Activated CD4-positive, alpha-beta T cell treated with anti-CD3 and anti-CD28 coated beads, Interleukin-2, amount 10 ng/mL, durations not matched to agents 7 days and 5 days (primary cell): ENCODE measurements at places on chromosomes 7 and 10.

GRCh38 chr7:37070031-37070430 is 345.7 kb upstream of the AOAH start:
- DNase-seq = no peak

- DNase-seq = no peak
Measured at GRCh38 chr7:103336761-103337160, 7.8 kb downstream of the DNAJC2 start.

- no peak for DNase-seq
Measured at GRCh38 chr10:43167498-43167889, 29.2 kb downstream of the CSGALNACT2 start.

DNA sequence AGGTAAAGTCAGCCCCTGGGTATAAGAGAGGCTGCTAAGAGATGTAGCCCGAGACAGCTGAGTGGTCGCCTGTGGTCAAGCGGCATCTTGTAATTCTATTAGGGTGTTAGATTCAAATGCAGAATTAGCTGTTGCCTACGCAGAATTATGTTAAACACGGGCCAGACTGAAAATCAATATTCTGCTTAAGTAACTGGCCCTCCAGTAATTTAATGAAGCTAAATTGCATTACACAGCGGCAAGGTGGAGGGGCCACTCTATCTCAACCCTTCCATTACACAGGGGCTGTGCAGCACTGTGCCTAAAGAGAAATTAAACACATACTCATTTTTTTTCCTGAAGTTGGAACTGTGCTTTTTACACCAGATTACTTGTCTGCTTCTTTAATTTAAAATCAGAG is 448.5 kb upstream of the MGMT start:
- no peak for DNase-seq

DNA sequence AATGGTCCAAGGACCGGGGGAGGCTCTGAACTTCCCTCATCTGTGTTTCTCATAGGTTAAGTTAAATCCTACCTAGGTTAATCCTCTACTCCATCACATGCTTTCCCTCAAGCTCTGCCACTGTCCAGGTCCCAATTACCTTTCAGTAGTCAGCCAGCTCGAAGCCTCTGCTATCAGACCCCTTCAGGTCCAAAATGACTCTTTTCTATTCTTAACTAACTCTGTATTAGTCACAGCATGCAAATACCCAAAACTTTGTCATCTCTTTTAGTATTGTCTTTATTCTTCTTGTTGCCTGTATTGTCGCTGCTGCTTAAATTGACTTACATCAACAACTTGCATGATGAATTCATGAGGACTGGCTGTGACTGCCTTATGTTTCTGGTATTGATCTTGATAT is 15.3 kb downstream of the PPP1R17 start:
- DNase-seq = no peak

DNA sequence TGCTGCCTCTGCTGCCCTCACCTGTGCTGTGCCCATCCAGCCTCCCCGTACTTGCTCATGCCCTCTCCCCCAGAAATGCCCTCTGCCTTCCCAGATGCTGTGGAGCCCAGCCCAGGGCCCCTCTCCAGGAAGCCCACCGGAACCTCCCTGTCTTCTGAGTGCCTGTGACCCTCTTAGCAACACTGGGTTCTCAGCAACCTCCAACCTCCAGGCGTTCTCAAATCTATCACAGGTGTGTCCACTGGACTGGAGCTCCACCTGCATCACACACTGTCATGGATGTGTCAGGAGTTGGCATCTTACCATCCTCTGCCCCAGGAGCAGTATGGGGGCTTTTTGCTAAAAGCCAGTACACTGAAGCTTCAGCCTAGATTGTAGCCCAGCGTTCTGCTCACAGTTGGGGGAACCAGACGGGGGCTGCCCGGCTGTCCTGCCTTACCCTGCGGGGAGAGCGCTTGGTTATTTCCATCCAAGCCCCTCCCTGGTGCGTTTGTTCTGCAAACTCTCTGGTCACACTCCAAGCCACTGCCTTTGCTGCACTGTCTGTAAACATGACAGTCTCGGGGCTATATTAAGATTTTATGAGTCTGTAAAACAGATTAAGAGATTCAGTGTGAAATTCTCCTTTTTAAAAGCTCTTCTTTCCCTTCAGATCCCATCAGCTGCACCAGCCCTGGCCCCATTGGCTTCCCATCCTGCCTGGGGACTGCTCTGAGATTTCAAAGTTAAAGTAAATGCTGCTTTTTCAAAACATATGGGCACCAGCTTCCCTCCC is 71.3 kb upstream of the CPXM2 start:
- DNase-seq = no peak

DNA sequence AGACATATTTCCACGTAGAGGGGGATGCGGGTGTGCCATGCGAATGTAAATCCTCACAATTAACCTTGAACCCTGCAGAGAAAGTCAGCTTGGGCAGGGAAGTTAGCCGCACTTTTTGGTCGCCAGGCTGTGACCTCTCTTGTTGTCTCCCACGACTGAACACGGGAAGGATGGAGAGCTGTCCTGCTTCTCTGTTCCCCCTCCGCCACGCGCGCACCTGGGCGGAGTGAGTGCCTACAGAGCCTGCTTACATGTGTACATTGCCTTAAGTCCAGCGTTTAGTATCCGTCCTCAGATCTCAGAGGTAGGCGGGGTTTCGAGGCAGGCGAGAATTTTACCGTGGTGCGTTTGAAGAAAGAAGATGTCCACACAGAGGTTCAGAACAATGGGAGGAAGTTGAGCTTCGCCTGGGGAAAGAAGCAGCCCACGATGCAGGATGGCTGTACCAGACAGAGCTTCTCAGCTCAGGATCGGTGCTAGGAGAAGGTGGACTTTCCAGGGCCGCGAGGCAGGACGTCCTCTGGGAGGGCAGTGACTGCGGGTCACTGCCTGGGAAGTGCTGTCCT is 482 bp upstream of the ERCC6 start:
- DNase-seq = peak; percentile 39

DNA sequence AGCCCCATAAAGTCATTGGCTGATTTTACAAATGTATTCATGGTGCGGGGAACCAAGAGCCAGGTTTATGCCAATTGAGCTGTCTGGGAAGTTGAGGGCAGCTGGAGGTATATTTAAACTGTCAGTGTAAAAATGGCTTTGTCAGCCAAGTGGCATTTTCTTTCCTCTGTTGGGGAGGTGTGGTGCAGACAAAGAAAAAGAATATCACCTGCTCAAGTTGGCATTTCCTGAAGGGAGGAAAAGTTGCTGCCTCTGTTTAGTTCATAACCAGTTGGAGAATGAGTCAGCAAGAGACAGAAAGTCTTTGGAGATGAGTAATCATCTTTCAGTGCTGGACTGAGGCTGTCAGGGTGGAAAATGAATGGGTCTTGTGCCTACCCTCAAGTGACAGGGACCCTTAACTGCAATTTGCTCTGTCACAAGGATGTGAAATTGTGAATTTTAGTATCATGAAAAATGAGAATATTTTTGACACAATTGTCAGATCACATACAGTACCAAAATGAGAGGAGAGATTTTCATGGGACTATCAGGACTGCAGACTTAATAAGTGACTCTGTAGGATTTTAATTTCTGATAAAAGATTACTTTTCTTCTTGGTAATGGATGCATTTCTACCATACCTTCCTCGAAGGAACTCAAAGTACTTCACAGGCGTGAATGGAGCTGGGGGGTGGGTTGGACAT is 137.3 kb downstream of the ANLN start:
- DNase-seq = no peak

- no peak for DNase-seq
Measured at GRCh38 chr10:86727470-86727869, 28.9 kb upstream of the BMPR1A start.
